ENCODE measurements at places on chromosomes 7 and 10. TPM values are rescaled to one million over a fixed set of nuclear protein-coding genes. Genes with fewer than 3 reads are reported as not detected.

- H3K27me3 ChIP-seq: no peaks in the 10 kb centered on the region
- DNase-seq: no peak
- no peaks in the 10 kb centered on the region for H3K36me3 ChIP-seq
- no peak overlapping the region for H3K4me3 ChIP-seq
Observed at GRCh38 chr10:59073456-59074053, 102.9 kb upstream of the PHYHIPL start.

- H3K36me3 ChIP-seq: no peaks in the 10 kb centered on the region
- H3K4me3 ChIP-seq: no peak overlapping the region
- no peak overlapping the region for H3K27ac ChIP-seq
- DNase-seq: no peak
- peaks cover 61% of the 10 kb centered on the region for H3K27me3 ChIP-seq
Observed at GRCh38 chr7:41699516-41699915, 3.4 kb downstream of the INHBA start.

DNA sequence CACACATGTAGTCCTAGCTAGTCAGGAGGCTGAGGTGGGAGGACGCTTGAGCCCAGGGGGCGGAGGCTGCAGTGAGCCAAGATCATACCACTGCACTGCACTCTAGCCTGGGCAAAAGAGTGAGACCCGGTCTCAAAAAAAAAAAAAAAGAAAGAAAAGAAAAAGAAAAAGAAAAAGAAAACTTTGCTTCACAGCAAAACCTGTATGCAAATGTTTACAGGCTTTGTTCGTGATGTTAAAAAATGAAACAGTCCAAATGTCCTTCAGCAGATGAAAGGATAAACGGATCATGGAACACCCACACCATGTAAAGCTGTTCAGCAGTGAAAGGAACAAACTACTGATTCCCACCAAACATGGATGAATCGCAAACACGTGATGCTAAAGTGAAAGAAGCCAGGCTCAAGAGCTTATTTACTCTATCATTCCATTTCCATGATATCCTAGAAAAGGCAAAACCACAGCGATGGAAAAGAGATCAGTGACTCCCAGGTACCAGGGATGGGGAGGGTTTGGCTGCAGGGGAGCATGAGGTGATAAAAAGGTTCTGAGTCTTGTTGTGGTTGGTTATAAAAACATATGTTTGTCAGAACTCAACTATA is 15.1 kb downstream of the LRRC20 start:
- H3K4me3 ChIP-seq: no peak overlapping the region
- peaks cover 12% of the 10 kb centered on the region for H3K4me1 ChIP-seq
- no peak for DNase-seq
- no peaks in the 10 kb centered on the region for H3K36me3 ChIP-seq
- no peaks in the 10 kb centered on the region for H3K27me3 ChIP-seq

DNA sequence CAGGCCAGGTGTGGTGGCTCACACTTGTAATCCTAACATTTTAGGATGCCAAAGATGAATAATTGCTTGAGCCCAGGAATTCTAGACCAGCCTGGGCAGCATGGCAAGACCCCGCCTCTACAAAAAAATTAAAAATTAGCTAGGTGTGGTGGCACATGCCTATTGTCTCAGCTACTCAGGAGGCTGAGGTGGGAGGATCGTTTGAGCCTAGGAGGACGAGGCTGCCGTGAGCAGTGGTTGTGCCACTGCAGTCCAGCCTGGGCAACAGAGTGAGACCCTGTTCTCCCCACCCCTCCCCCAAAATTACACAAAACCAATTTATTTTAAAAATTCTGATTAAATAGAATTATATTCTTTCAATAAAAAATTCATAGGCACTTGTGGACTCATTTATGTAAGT is 39.0 kb downstream of the ABCB1 start:
- peaks cover 6% of the 10 kb centered on the region for H3K4me1 ChIP-seq
- H3K27ac ChIP-seq: no peak overlapping the region
- DNase-seq: no peak
- no peaks in the 10 kb centered on the region for H3K36me3 ChIP-seq
- H3K4me3 ChIP-seq: no peak overlapping the region

DNA sequence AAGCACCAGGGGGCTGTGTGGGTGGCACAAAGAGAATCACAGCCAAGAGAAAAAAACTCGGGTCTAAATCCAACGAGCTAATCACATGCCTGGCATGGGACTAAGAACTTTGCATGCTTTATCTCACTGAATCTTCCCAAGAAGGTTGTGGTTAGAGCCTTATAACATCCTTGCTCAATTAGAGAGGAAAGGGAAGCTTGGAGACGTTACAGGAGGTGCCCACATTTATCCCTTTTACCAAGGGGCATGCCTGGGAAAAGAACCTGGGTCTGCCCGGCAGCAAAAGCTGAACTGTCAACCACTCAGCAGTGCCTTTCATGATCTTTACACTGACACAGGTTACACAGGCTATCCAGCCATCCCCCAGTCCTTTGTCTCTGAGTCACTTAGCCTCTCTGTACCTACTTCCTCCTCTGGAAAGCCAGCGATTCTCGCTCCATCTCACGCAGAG is 190.1 kb downstream of the PRPF18 start:
- H3K27ac ChIP-seq: no peak overlapping the region
- peaks cover 4% of the 10 kb centered on the region for H3K4me1 ChIP-seq
- no peak for DNase-seq
- no peaks in the 10 kb centered on the region for H3K36me3 ChIP-seq
- no peaks in the 10 kb centered on the region for H3K27me3 ChIP-seq

- H3K27ac ChIP-seq: no peak overlapping the region
- peak overlapping the region; percentile 69 for H3K4me3 ChIP-seq
- peak; percentile 41 for DNase-seq
- peaks cover 52% of the 10 kb centered on the region for H3K4me1 ChIP-seq
- H3K27me3 ChIP-seq: peaks cover 32% of the 10 kb centered on the region
Observed at GRCh38 chr7:77415476-77415822, 700 bp downstream of the GSAP start.

DNA sequence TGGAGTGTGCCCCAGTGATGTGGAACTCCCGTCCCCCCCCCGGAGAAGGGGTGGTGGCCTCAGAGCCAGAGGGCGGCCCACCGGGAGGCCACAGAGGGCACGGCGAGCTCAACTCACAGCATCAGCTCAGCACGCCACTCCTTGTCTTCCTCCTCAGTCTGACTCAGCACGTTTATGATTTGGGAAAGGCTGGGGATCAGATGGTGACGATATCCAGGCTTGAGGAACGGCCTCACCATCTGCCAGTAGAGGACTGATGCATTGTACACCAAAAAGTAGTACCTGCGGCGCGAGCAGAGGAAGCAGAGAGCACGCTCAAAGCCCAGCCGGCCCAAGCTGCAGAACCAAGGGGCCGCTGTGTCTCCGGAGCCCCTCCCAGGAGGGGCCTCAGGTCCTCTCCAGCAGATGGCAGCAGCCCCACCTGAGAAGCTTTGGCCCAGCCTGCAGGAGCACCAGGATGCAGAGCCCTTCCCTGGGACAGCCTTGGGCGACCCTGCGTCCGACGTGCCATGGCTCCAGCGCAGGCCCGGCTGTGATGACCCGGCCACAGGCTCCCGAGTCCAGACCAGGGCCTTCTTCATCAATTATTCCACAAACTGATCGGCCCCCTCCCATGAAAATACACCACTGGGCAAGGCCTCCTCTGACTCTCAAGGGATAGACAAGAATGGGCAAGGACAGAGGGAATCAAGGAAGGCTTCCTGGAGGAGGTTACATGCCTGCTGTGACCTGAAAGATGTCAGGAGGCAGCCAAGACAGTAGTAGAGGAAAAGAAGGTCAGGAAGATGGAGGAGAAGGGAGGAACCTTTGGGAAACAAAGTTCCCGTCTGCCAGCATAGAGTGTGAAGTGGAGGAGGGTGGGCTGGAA is 3.7 kb downstream of the CFAP46 start:
- H3K4me3 ChIP-seq: no peak overlapping the region
- no peak overlapping the region for H3K27ac ChIP-seq
- peaks cover 46% of the 10 kb centered on the region for H3K27me3 ChIP-seq
- H3K4me1 ChIP-seq: peaks cover 6% of the 10 kb centered on the region
- H3K36me3 ChIP-seq: no peaks in the 10 kb centered on the region

The PNLIPRP2 gene
- total RNA-seq: not detected

The SEMA3C gene
- not detected for total RNA-seq

The HOXA5 gene
- not detected for total RNA-seq
